Anterior cingulate cortex (tissue), 58 donors: ENCODE measurements at places on chromosomes 13 and 19.

DNA sequence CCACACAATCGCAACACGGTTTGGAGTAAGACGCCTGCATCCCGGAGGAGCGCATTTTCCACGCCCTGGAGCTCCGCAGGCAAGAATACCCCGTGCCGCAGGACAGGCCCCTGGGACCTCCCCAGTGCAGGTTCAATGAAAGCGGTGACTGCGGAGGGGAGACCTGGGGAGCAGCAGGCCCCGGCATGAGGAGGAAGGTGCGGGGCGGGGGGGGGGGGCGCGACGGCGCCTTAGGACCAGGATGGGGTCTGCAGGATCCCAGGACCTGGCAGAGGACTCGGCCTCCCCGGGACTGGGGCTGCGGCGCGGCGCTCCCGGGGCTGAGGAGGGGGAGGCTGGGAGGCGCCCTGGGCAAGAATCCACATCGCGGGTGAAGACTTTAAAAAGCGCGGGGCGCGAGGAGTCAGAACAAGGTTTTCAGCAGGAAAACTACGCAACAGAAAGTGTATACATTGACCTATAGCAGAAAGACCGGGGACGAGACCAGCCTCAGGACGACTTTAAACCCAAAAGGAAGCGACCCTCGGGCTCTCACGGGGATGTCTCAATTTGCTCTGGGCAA lies 432 bp downstream of the ZNF611 start:
- peak; percentile 14 for DNase-seq

- DNase-seq, result no peak
Observed at GRCh38 chr19:27748551-27749152, 1464.3 kb downstream of the UQCRFS1 start.

DNA sequence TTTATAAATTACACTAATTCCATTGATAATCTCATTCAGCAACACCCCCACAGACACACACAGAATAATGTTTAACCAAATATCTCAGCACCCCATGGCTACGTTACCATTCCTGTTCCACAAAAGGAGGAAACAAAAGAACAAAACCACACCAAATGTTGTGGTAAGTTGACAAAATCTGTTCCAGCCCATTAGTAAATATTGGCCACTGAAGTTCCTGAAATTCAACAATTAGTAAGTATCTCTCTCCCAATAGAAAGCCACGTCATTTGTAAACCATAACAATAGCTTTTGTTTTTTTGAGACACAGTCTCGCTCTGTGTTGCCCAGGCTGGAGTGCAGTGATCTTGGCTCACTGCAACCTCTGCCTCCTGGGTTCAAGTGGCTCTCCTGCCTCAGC lies 2.3 kb upstream of the FCAR start:
- no peak for DNase-seq

- no peak for DNase-seq
Observed at GRCh38 chr19:1423436-1424191, 14.6 kb upstream of the RPS15 start.

DNA sequence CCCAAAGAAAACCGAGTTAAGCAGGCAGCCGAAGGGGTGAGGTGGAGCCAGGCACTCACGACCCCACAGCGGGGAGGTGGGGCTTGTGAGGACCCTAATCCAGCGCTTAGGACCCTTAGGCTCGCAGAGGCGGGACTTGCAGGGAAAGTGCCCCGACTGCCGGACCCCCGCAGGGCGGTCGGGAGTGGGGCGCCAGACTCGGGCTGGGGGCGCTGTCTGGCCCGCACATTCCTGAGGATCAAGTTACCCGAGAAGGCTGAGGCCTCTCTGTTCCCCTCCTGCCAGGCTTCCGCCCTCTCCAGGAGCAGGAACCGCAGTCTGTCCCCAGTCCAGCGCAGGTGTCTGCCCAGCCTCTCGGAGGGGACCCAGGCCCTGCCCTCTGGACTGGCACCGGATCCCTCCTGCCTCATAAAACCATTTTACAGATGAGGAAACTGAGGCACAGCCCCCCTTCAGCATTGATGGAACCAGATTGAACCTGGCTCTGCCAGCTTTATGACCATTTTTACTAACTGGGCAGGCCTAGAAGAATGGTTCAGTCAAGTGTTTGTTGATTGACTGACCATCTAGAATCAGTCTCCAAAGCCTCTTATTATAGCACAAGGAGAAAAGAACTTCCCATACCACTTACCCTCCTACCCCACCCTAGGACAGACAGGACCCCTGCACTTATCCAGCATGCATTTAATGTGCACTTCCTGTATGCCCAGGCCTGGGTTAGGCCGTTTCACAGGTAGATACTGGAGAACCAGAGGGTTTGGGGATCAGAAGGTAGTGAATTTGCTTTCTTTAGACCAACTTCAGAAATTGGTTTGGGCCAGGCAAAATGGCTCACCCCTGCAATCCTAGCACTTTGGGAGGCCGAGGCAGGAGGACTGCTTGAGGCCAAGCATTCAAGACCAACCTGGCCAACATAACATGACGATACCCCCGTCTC lies 6.7 kb upstream of the JUND start:
- no peak for DNase-seq

- DNase-seq, result peak; percentile 80
Observed at GRCh38 chr19:44141191-44142058, at the start of gene ZNF234. ZNF234 (plus strand) TSS chr19:44141554; CDS start chr19:44144633, 3,079 bp downstream.

GRCh38 chr13:75506018-75506417 lies 24.0 kb upstream of the TBC1D4 start:
- no peak for DNase-seq

- no peak for DNase-seq
Observed at GRCh38 chr13:23254506-23254905, 73.7 kb downstream of the SGCG start.

DNA sequence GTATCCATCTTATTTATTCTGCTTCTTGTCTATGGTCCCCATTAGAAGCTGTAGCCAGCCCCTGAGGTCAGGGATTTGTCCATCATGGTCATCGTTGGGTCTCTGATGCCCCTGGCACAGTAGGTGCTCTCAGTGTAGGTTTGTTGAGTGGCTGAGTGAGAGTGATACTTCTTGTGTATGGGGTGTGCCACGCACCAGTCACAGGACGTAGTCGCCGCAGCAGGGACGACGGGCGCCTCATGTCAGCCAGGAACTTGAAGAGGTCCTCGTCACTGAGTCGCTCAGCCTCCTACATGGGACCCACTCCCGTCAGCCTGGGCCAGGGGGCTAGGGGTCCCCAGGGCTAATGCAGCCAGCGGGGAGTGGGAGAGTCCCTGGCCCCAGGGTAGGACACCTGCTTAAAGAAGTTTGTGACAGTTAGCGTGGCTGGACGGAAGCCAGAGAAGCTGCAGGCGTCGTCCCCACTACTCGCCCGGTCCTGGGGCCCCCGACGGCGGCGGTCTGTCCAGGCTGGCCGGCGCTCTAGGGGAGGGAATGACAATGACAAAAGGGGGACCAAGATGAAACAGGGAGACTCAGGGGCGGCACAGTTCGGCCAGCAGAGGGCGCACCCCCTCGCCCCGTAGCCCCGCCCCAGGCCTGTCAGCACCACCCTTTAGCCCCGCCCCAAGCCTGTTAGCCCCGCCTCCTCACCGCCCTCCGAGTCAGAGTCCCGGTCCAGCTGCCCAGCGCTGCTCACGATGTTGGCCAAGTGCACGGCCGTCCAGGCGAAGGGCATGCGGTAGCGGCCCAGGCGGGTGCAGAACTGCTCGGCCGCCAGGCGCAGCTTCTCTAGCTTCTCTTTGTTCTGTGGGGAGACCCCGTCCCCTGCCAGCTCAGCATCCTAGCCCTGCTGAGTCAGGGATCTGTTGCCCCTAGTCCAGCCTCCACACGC lies 3.7 kb downstream of the ANGPTL8 start:
- DNase-seq, result peak; percentile 24

GRCh38 chr19:805600-806550 lies 8.6 kb downstream of the PTBP1 start:
- no peak for DNase-seq

- no peak for DNase-seq
Observed at GRCh38 chr19:37953171-37953917, 46.3 kb downstream of the SIPA1L3 start.

GRCh38 chr19:50644315-50644915 lies 4.7 kb upstream of the SYT3 start:
- DNase-seq, result no peak

DNA sequence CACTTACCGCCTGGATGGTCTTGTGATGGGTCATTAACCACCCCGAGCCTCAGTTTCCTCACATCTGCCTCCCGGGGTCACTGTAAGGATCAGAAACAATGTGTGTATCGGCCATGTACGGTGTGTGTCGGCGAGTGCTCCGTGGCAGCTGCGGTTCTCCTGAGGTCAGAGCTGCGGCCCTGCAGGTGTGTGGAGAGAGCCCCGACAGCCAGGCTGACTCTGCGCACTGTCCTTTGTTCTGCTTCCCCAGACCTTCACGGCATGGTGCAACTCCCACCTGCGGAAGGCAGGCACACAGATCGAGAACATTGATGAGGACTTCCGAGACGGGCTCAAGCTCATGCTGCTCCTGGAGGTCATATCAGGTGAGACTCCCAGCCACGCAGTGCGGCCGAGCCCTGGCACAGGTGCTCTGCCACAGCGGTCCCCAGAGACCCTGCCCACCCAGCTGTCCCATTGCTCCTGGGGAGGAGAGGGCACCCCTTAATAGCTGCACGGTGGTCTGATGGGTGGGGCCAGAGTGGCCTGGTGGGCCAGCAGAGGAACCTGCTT lies 43.8 kb downstream of the CAPN12 start:
- no peak for DNase-seq

DNA sequence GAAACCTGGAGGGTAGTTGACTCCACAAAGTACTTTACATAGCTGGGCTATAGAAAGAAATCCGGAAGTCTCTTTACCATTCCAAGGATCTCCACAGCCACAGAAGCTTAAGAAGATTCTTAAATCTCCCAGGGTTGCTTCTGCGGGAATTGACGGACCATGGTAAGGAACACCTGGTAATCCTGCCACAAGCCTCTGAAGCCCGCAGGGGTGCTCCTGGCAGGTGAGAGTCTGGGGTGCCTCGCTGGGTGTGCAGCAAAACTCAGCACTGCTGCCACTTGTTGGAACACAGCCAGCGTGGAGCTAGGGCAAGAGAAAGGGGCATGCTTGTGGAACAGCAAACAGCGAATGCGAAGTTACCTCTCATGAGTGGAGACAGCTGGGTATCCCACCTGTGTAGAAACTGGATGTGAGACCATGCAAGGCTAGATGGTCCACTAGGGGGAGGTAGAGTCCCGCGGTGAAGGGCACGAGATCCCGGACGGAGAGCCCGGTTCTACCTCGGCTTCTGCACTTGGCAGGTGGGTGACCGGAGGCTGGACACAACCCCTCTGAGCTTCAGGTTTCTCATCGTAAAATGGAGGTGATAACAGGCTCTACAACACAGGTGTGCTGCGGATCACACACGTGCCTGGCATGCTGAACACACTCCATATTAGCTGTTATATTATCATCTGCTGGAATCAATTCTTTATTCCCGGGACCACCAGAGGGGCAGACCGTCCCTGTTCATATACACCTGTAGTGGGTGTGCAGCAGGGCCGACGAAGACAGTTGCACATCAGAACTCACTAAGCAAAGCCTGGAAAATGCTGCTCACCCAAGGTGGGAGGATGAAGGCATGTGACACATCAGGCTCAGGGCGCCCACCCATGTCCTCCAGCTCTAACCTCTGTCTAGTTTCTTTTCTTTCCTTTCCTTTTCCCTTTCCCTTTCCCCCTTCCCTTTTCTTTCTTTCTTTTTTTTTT lies 24.1 kb upstream of the UBAC2 start:
- DNase-seq, result peak; percentile 20

DNA sequence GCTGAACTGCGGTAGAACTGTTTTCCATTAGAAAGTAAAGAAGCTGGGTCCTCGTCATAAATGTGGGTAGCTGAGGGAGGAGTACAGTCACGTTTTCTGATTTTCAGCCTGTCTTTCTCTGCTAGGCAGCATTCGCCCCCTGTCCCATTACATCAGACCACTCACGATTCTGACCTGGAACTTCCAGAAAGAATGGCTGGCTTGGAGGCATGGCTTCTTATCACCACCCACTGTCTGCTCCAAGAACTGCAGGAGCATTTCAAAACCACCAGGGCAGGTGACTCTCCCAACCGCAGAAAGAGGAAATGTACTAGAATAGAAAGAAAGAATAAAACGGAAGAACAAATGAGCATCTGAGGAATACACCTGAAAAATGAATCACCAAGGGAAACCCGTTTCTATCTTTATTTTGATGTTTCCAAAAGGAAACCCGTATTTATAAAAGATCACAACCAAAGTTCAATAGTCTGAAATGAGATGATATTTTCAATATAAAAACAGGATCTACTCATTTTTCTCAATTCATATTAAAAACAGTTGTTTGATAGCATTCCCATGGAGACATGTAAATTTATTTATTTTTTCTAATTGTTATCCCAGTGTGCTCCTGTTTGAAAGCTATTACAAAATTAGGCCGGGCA lies 22.1 kb upstream of the POMP start:
- no peak for DNase-seq

- no peak for DNase-seq
Observed at GRCh38 chr13:48194379-48194754, 38.6 kb upstream of the ITM2B start.

GRCh38 chr13:91351980-91352379 lies 4.5 kb downstream of the MIR17HG start:
- no peak for DNase-seq

- no peak for DNase-seq
Observed at GRCh38 chr13:69324090-69324886, 783.3 kb upstream of the ATXN8OS start.

- no peak for DNase-seq
Observed at GRCh38 chr19:18013210-18014111, 5.5 kb downstream of the ARRDC2 start.

- no peak for DNase-seq
Observed at GRCh38 chr13:40063278-40063698, 407.8 kb downstream of the COG6 start.
